ENCODE measurements at places on chromosomes 6 and 20.

DNA sequence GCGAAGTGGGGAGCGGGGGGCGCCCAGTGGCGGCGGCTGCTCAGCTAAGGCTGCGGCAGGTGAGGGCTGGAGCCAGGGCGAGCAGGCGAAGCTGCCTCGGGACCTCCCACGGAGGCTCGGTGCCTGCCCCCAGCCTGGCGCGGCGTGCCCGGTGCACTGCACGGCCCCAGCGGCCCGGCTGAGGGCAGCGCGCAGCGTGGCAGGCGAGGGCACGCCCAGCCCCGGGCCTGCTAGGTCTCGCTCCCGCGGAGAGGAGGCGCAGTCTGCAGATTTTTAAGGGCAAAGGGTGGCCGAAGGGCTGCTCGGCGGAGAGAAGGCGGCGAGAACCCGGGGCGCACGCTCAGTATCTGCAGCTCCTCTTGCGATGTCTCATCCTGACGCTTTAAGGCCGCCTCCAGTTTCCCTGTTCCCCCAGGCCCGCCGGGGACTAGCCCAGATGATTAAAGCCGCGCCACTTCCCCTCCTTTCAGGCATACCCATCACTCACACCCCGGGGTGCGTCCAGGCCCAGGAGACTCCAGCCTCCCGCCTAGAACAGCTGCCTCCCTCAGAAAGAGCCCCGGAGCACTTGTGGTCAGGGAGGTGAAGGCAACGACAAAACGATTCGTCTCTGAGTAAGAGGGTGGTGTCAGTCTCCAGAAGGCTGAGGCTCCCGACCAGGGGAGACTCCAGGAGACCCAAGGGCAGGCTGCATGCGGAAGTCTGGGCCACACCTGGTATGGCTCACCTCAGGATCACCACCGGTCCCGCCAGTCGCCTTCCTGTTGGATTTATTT is at the start of gene FERMT1:
Gene FERMT1, minus strand, starts transcription at position 158 of the 776 bp plus-strand sequence. CDS start 3,476 bp downstream, outside the sequence.
- peak; percentile 72 for DNase-seq

- no peak for DNase-seq
These were observed 110.4 kb downstream of the ADGB start for GRCh38 chr6:146709036-146709622.

DNA sequence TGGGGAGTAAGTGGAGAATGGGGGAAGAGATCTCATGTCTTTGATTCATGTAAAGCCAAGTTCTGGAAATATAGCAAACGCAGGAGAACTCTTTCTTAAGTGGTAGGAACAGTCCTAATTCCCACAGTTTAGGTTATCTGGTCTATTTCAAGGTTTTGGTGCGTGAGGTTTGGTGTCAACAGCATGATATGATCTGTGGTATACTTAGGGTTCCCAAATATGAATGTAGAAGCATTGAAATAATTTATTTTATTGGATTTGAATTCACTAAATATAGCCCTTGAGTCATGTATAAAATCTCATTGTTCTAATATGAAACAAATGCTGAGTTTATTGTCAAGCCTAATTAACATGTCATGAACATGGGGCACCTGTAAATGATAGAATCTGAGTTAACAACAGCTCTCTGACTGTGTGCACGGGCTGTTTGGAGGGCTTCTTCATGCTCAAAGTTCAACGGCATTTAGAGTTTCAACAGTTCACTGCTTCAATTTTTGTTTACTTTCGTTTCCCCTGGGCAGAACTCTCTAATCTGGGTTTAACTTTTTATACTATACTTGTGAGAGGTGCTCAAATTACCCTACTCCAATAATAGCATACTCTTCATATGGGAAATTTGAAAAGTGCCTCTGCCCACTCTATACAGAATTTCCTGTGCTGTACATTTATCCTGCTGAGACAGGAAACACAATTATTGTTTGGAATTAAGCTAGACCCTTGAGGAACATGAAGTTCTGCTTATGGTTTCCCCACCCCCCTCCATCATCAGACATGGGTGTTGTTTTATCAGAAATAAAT is 236.3 kb upstream of the ZNF217 start:
- no peak for DNase-seq

DNA sequence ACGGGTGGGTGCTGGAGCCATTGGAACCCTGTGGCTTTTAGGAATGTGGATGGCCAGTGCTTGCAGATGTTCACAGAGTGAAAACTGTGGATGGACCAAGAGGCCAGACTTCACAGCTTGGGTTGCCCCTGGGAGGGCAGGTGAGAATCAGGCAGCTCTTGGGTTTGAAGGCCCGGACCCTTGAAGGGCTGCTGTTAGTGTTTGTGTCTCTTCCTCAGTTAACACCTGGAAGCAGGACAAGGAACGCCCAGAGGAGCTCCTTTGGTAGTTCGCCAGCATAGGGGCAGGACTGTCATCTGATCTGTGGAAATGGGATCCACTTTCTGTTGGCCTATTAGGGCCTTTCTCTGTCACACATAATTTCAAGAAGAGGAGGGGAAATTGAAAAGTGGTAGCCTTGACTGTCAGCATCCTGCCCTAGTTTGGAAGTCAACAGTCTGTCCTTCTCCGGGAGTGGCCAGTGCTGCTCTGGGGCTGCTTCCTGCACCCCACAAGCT is 43.6 kb downstream of the RIOK1 start:
- no peak for DNase-seq

DNA sequence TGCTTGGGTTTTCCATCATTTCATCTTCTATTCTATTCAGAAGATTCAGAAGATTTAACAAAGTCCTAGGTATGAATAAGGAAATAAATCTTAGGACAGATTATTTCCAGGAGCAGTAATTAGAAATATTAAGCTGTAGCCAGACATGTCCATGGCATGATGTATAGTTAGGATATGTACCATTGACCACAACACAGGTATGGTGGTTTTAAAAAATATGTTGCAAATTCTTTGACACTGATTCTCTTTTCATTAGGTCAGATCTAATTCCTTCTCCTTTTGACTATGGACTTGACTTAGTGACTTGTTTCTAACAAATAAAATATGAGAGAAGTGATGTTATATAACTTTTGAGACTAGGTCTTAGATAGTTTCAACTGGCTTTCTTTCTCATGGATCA is 23.5 kb upstream of the PDE7B start:
- no peak for DNase-seq

DNA sequence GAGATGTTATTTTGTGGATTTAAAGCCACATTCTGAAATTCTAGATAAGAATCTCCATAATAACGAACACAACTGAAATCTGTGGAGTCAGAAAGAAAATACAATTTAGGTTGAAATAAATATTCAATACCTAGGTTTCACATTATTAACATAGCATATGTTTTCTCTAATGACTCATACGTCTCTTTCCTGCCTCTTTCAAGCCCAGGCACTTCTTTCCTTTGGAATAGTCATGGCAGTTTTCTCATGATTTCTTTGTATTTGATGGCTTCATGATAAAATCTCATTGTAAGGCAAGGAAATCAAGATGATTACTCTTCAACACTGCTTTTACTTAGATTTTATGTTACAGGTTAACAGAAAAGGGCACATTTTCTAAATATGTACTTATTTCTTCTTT is 803.7 kb downstream of the PHF3 start:
- no peak for DNase-seq

- no peak for DNase-seq
These were observed 5.9 kb upstream of the NQO2 start for GRCh38 chr6:2993755-2994317.

DNA sequence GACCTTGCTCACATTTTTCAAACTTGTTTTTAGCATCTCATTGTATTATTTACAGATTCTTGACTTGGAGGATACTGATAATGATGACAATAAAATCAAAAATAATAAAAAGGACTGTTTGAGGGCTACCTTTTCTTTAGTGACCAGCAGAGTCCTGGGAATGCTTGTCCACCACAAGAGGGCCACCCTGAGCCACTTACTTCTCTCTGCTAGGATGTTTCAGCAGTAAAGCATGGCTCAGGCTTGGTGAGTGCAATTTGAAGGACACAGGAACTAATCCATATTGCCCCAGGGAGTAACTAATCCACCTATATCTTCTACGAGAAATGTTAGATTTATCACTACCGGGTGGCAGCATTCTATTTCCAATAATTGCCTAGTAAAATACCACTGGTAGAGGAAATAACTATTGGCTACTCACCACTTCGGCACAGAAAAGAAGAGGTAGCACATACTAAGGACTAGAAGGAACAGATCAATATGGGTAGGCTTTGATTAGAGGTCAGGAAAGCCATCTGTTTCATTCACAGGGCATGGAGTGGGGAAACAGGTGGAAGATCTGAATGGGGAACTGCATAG is 5.8 kb upstream of the KIAA0408 start:
- peak; percentile 63 for DNase-seq

DNA sequence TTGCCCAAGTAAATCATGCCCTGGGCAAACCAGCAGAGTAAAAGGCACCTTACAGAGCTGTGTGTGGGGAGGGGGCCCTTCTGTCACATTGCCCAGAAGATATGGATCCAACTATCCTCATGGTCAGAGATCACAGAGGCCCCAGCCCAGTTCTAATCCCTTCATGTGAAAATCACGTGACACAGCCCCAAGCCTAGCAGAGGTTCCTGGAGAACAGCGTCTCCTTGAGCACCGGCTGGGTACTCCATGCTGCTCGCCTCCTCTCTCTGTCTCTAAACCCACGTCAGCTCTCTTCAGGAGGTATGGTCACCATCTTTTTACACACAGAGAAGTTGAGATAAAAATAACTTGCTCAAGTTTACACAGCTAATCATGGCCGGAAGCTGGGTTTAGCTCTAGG is 230.2 kb downstream of the ANKRD60 start:
- no peak for DNase-seq
